LHCN-M2 (cell line): ENCODE measurements at places on chromosomes 2 and 18.

DNA sequence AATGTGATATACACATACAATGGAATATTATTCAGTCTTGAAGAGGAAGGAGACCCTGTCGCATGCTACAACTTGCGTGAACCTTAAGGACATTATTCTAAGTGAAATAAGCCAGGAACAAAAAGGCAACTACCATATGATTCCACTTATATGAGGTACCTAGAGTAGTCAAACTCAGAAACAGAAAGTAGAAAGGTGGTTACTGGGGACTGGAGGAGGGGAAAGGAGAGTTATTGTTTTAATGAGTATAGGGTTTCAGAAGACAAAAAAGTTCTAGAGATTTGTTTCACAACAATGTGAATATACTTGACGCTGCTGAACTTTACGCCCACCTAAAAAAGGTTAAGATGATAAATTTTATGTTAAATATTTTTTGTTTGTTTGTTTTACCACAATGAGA lies 47.0 kb downstream of the CXCR4 start:
- no peak for DNase-seq

DNA sequence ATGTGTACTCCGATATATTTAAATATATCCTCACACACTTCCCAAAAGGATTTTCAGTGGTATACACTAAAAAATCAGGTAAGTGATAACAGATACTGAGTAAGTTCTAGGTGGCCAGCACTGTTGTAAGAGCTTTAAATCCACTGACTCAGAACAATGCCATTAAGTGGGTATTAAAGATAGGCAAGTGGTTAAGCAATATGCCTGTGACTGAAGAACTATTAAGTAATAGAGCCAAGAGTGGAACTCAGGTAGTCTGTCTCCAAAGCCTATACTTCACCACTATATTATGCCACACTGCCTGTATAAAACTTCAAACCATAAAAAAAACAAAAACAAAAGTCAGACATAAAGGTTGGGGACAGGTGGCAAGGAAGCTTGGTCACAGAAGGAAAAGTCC lies 37.2 kb downstream of the THUMPD2 start:
- no peak for DNase-seq

- peak; percentile 9 for DNase-seq
Measured at GRCh38 chr18:11728249-11728648, 39.2 kb downstream of the GNAL start.

DNA sequence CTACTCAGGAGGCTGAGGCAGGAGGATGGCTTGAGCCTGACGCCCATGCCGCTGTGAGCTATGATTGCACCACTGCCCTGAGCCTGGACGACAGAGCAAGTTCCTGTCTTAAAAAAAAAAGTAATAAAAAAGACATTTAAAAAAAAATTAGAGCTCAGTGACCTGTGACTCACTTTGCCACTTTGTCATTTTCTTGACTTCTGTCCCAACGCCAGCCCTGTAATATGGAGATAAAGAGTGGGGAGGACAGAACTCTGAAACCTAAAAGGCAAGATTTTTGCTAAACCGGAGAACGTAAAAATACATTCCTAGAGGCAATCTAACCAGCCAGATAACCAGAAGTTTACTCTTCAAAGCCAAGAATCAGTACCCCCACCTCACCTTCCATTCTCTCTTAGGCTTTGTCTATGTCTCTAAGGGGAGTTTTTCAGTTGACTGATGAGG lies 49.0 kb downstream of the PRKRA start:
- no peak for DNase-seq

GRCh38 chr2:67283641-67284040 lies 113.5 kb upstream of the ETAA1 start:
- no peak for DNase-seq

DNA sequence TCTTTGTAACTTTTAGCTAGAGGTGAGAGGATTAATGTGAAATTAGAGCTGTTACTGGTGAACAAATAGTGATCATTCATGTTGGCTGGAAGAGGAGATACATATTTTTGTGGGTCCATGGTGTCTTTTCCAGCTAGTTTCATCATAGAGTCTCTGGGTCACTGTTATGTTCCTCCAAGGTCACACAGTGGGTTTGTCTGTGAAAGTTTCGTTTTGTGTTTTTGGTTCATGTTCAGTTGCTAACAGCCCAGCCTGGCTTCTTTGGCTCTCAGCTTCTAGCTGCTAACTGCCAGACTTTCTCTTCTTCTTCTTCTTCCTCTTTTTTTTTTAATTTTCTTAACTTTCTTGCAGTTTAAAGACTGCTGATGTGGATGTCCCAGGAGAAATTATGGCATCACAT lies 480.0 kb upstream of the SYT4 start:
- no peak for DNase-seq

- DNase-seq: peak; percentile 6
Measured at GRCh38 chr2:32752205-32752604, 124.4 kb downstream of the TTC27 start.

DNA sequence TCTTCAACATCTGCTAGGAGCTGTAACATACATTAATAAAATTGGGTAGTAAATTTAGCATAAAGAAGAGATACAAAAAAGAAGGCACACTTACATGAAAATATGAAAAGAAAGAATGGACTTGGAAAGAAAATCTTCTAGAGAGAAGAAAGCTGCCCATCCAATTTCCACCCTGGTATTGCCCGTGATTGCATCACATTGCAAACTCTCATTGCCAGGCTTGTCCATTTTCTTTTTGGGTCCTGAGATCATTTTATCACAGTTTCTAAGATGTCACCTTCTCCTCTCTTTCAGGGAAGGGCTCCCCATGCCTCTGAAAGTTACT lies 321.5 kb downstream of the RND3 start:
- no peak for DNase-seq

DNA sequence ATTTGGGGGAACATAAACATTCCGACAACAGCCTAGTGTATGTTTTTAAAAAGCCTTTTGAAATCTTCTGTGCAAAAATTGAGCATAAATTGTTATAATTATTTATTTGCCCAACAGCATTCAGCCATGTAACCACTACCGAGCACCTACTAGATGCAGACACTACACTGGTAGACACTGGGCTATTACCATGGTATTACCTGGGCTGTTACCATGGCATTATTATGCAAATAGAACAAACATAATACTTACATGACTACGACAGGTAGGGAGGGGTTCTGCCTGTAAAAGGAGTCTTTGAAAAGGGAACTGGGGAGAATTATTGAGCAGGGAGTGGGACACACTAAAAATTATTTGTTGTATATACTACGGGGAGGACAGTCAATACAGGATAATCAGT lies 116.4 kb downstream of the MREG start:
- DNase-seq: no peak

DNA sequence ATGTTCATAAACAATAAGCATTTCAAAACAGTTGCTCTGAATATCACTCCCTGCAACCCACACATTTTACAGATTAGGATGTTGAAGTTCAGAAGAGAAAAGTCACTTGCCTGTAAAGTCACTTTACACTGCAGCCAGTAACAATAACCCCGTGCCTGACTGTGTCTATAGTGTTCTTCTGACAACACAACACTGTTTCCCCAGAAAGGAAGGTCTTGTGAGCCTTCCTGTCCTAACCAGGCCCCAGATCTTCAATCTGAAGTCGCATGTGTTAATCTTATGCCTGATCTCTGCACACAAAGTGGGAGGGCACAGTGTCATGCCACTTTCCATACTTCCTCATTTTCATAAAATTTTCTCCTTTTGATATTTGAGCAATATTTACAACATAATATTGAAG lies 120.2 kb downstream of the FEZ2 start:
- no peak for DNase-seq

GRCh38 chr2:8528863-8529262 lies 153.0 kb upstream of the ID2 start:
- no peak for DNase-seq

- DNase-seq: peak; percentile 39
Measured at GRCh38 chr2:222613715-222614331, 42.1 kb downstream of the FARSB start.

GRCh38 chr2:96945014-96945413 lies 41.4 kb downstream of the FAM178B start:
- DNase-seq: peak; percentile 19

- DNase-seq: no peak
Measured at GRCh38 chr2:130319536-130319935, 23.2 kb upstream of the IMP4 start.

DNA sequence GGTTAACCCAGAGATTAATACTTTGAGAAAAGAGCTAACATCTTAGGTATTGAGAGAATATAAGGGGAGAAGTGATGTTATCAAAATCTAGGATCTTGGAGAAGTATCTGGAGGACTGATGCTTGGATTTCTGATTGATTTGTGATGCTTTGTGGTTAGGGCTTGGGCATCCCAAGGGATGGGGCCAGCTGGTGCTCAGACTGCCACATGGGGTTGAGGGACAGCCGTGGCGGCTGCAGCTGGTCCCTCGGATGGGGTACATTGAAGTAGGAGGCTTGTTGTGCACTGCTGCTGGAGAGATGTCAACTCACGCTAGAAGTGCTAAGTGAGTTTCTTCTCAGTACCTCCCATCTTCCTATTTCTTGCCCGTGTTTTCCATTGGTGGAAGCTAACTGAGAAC lies 22.4 kb downstream of the HRH4 start:
- DNase-seq: no peak

DNA sequence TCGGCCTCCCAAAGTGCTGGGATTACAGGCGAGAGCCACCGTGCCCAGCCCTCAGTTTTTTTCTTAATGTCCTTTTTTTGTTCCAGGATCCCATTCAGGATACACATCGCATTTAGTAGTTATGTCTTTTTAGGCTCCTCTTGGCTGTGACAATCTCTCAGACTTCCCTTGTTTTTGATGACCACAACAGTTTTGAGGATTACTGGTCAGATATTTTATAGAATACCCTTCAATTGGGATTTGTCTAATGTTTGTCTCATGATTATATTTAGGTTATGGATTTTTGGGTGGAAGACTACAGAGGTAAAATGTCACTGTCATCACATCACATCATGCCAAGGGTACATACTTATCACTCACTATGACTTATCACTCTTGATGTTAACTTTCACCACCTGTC lies 46.7 kb downstream of the SCN3A start:
- DNase-seq: no peak

DNA sequence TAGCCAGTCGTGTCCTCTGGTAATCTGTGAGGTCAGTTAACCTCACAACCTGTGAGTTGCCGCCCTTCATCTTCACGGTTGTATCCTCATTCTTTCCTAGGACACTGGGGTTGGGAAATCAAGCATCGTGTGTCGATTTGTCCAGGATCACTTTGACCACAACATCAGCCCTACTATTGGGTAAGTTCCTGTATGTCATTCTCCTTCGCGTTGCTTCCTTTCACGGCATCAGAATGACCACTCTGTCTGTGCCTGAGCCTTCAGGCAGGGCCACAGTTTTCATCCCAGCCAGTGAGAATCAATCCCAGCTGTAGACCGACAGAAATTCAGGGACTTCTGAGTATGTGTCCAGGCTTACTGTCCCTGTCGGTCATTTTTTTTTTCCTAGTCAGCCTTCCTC lies 67.1 kb downstream of the RAB31 start:
- no peak for DNase-seq

DNA sequence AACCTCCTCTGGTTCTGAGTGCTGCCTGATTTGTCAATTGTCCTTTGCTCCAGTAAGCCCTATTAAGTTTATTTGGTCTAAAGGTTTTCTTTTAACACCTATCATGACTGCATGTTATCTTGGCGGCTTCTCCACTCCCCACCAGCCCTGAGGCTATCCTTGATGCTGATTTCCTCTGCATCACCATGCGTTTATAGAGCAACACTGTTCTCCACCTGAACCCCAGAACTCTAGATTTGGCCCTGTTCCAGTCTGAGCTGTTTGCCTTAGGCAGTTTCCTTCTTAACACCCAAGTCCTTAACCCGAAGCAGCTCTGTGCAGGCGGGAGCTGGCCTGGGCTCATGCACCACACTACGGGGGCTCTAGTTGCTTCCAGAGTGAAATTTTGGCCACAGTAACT lies 98.2 kb upstream of the NPAS2 start:
- DNase-seq: no peak

GRCh38 chr2:174594456-174594855 lies 3.1 kb downstream of the WIPF1 start:
- DNase-seq: no peak

DNA sequence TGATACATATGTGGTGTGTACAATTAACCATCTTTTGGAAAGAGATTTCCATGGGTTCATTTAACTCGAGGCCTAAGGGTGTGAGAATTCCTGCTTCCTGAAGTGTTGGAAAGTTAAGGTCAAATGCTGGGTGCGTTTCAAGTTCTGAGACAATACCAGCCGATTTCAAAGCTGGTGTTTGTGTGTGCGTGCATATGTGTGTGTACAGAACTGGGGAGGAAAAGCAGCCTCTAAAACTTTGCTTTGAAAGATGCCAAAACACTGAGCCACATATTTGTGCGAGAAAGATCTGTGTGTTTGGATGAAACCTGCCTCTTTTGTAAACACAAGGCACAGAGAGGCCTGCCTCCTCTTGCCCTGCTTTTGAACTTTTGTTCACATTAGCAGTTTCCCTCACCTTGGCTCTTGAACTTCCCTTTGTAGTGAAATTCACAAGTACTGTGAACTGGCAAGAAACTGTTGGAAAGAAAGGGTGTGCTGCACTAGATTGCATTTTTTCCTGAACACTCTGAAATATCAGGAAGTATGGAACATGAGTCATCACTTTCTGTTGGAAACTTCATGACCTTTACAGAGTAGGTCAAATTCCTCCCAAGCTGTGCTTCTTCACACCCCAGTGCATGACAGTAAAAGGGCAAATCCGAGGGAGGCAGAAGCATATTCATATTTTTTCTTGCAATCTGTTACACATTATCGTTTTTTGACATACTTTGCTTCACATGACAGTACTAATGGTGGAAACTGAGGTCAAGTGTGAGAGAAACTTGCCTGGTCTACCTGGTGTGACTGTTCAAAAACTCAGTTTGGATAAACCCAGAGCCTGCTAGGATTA lies 20.0 kb upstream of the CAVIN2 start:
- peak; percentile 99 for DNase-seq

- DNase-seq: no peak
Measured at GRCh38 chr18:934518-935133, 30.0 kb downstream of the ADCYAP1 start.

- no peak for DNase-seq
Measured at GRCh38 chr2:195105581-195105980, 551.4 kb upstream of the SLC39A10 start.

GRCh38 chr2:21376864-21377263 lies 253.1 kb downstream of the TDRD15 start:
- DNase-seq: no peak

- DNase-seq: peak; percentile 7
Measured at GRCh38 chr18:54558609-54559585, 32.1 kb upstream of the DYNAP start.

DNA sequence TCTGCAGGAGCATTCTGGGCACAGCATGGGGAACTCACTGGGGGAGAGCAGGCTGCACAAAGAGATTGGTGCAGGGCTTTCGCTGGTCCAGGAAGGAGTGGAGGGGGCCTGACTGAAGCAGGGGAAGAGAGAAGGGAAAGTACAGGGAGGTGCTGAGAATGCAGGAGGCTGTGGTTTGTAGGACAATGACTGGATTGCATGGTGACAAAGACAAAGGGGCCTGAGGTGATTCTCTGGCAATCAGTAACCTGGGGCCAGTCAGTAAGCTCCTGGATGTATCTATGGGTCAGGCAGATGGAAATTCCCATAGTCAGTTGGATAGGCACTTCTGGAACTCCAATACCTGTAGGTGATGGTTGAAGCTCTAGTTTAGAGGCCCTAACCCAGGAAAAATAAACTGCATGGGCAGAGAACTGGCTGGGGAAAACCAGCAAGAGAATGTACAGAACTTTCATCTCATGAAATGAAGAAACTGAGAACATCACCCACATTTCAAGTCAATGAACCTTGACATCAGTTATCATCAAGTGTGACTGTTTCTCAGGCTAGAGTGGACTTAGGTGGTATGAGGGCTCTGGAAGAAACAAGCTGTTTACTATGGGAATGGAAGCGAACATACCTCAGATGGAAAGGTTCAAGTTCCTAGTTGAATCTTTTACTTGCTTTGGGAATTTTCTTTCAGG lies 193.2 kb downstream of the TPGS2 start:
- DNase-seq: no peak
